Mammary microvascular endothelial cell (primary cell): ENCODE measurements at places on chromosomes 5 and 9. TPM values are rescaled to one million over a fixed set of nuclear protein-coding genes. Genes with fewer than 3 reads are reported as not detected.

Gene HNRNPH1
- total RNA-seq: 254 and 275 TPM in 2 replicates

Gene NRG2
- total RNA-seq: 0.69 and 1.1 TPM in 2 replicates

Gene PTGS1
- 0.59 and 1.5 TPM in 2 replicates for total RNA-seq

Gene NCBP1
- total RNA-seq: 32.2 and 32.8 TPM in 2 replicates

Gene PAPPA
- total RNA-seq: 0.07 and 0.25 TPM in 2 replicates

Gene EDIL3
- 0.44 and 1.7 TPM in 2 replicates for total RNA-seq

Gene FSTL4
- not detected in 2 replicates for total RNA-seq

Gene GMCL2
- not detected in 2 replicates for total RNA-seq

Gene CRB2
- total RNA-seq: not detected in 2 replicates

Gene ADAMTSL1
- total RNA-seq: 33.3 and 45.4 TPM in 2 replicates

Gene GRM6
- total RNA-seq: not detected in 2 replicates

Gene FAM221B
- total RNA-seq: not detected in 2 replicates

Gene ACSL6
- not detected in 2 replicates for total RNA-seq
